ENCODE measurements at places on chromosomes 12 and 14. TPM values are rescaled to one million over a fixed set of nuclear protein-coding genes. Genes with fewer than 3 reads are reported as not detected.

GRCh38 chr12:89253488-89253887, 98.8 kb downstream of the DUSP6 start:
- H3K36me3 ChIP-seq: peaks cover 47% of the 10 kb centered on the region
- H3K27me3 ChIP-seq: no peaks in the 10 kb centered on the region
- no peak for DNase-seq
- peaks cover 33% of the 10 kb centered on the region for H3K4me1 ChIP-seq
- H3K27ac ChIP-seq: no peak overlapping the region

- H3K4me1 ChIP-seq: peaks cover 9% of the 10 kb centered on the region
- DNase-seq: no peak
- no peaks in the 10 kb centered on the region for H3K36me3 ChIP-seq
- no peak overlapping the region for H3K27ac ChIP-seq
- H3K27me3 ChIP-seq: no peaks in the 10 kb centered on the region
These were observed 493.8 kb downstream of the NPAS3 start for GRCh38 chr14:33432407-33433023.

SLC22A17 gene
- total RNA-seq: 1.7 TPM

DNA sequence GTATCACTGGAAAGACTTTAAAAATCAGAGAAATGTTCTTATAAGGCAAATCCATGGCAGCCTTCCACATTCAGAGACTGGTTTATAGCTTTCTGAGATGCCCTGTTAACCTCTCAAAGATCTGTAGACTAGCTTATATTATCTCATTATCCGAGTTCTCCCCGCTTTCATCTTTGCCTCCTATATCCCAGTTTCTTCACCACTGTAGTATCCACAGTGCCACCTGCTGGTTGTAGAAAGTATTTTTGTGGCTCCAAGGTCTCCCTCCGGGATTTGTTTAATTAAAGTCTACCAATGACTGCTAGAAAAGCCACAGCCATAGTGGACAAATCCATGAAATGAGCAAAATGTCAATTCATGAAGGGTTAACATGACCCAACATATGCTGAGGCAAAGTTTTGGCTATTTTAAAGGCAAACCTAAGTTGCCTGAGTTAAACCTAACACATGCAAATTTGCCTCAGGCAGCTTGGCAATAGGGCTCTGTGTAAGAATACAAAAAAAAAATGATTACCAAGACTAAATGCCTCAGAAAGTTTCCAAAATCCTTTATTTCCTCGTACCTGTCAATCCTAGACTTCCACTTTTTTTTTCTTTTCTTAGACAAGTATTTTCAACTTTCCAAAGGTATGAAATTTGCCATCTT, 218.8 kb upstream of the BMP4 start:
- H3K27ac ChIP-seq: no peak overlapping the region
- DNase-seq: peak; percentile 64
- H3K4me3 ChIP-seq: no peak overlapping the region

STXBP6 gene
- total RNA-seq: not detected

DNA sequence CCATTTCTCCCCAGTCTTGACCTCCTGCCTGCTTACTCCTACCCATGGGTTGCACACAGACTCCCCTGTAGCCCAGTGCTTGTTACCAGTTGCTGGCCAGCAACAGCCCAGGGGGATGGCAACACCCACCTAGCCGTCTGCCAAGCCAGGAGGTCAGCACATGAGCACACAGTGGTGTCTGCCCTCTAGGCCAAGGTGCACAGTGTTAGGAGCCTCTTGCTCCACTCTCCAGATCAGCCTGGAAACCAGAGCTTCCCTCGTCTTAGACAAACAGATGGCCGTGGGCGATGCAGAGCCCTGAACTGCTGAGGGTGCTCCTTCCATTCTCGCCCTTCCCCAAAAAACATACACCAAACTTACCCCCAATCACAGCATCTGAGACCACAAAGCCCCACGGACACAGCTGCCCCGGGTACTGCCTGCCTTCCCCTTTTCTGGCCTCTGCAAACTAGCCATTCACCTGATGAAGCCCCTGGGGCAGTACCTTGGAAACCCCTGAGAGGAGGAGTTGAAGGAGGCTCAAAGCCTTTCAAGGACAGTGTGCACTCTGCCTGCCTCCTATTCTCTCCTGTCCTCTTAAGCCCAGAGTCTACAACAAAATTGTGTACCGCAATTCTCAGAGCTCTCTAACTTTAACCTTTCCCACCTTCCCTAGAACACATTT, 1.0 kb upstream of the GPD1 start:
- no peak for DNase-seq
- H3K4me1 ChIP-seq: no peaks in the 10 kb centered on the region
- H3K4me3 ChIP-seq: no peak overlapping the region
- no peaks in the 10 kb centered on the region for H3K27me3 ChIP-seq

- H3K27ac ChIP-seq: no peak overlapping the region
- no peaks in the 10 kb centered on the region for H3K4me1 ChIP-seq
- H3K4me3 ChIP-seq: no peak overlapping the region
- no peak for DNase-seq
- no peaks in the 10 kb centered on the region for H3K27me3 ChIP-seq
- H3K36me3 ChIP-seq: no peaks in the 10 kb centered on the region
These were observed 1598.0 kb upstream of the TMEM132C start for GRCh38 chr12:126668961-126669360.

DNA sequence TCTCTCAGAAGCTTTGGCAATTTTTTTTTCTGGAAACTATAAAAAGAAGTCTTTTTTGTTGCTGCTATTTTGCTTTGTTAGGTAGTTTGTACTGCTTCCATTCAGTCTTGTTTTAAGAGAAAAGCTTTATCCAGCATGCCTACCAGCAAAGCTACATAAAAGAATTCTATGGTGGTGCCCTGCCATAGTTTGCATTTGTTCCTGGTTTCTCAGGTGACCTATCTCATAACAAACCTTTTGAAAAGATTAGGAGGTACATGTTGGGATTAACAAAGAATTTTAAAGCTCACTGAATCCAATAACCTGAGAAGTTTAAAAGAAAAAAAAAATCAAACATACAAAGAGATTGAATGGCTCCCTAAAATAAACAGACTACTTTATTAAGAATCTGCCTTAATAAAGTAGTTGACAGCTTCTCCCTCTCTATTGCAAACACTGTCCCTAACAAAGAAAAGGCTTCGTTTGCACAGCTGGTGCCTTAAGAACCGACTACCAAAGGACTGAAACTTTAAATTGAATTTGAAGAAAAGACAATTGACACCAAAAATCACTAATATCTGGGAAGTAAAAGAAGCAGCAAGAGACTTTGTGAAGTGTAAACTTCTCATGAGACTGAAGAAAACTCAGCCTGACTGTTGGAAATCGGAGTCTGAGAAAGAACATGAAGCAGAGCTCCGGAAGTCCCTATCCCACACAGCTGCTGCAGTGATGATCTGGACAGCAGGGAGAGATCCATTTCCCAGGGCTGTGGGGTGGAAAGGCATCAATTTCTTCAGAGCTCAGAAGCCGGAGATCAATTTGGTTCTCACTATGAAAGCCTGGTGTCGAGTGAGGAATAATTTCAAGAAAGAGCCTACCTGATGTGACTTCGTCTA, 102.7 kb upstream of the PLEKHA5 start:
- H3K4me3 ChIP-seq: no peak overlapping the region
- peaks cover 2% of the 10 kb centered on the region for H3K27me3 ChIP-seq
- no peaks in the 10 kb centered on the region for H3K4me1 ChIP-seq
- no peaks in the 10 kb centered on the region for H3K36me3 ChIP-seq
- H3K27ac ChIP-seq: no peak overlapping the region
- DNase-seq: no peak

PDE3A gene
- not detected for total RNA-seq

KIF5A gene
- 1.9 TPM for total RNA-seq

TAS2R13 gene
- 0.45 TPM for total RNA-seq

GRCh38 chr12:1073652-1074051, 82.6 kb downstream of the ERC1 start:
- H3K4me3 ChIP-seq: no peak overlapping the region
- H3K27ac ChIP-seq: no peak overlapping the region
- DNase-seq: no peak

MGP gene
- total RNA-seq: not detected

DNA sequence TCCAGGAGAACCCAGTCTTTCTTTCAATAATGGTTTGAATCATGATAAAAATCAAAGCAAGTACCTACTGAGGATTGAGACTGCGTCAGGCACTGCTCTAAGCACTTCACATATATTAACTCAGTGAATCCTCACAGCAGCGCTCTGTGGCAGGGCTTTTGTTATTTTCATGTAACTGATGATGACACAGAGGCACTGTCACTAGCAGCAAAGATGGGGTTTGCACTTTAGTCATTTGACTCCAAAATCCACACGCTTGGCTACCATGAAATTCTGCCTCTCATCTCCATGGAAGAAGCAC, 98.8 kb upstream of the GSC start:
- H3K27ac ChIP-seq: no peak overlapping the region
- H3K4me1 ChIP-seq: no peaks in the 10 kb centered on the region
- H3K4me3 ChIP-seq: no peak overlapping the region
- DNase-seq: no peak
- H3K27me3 ChIP-seq: peaks cover 22% of the 10 kb centered on the region
